Karpas-422 (cell line): ENCODE measurements at places on chromosomes 6 and 20.

GRCh38 chr6:121691126-121691551, 255.7 kb downstream of the GJA1 start:
- DNase-seq, result no peak

DNA sequence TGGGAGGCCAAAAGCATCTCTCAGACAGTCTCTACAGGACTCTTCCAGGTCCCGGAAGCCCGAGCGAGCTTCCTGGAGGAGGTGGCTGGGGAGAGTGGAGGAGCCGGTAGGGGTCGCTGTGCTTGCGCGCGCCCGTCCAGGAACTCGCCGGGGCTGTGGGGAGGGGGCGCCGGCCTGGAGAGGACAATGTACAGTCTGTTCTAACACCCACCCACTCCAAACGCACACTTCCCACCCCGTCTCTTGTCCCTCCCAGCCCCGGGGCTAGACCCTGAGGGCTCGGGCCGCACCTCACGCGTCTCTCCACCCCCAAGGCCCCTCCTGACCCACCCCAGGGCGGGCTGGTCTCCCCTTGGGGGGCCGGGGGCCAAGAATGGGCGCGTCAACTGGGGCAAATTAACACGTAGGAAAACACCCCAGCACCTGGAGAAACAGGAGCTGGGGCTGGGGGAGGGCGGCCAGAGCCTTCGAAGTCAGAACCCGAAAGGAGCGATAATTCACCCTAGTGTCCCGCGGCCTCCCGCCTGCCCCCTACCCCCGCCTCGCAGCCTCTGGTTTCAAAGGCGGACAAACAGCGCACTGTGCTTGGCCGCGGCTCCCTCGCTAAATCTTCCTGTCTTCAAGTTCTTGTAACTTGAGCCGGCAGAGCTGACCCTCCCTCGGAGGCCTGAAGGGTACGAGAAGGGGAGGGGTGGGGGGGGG, 103.2 kb upstream of the FOXP4 start:
- DNase-seq, result no peak

- no peak for DNase-seq
Observed at GRCh38 chr6:4756247-4756646, 20.0 kb upstream of the CDYL start.

DNA sequence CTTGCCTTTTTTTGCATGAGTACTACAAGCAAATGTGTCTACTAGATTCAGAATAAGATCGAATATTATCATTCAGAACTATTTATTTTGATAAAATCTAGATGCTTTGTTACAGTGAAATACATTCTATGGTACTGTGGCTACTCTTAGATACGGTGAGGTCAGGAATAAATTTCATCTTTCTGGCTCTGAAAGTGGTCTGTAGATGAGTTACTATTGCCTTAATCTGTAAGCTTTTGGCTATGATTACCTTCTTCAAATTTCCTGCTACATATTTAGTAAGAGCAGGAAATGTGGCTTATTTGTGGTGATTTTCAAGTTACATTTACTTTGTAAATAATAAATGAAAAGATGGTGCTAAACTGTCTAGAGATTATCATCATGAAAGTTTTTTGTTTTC, 50.0 kb downstream of the SCAF8 start:
- no peak for DNase-seq

DNA sequence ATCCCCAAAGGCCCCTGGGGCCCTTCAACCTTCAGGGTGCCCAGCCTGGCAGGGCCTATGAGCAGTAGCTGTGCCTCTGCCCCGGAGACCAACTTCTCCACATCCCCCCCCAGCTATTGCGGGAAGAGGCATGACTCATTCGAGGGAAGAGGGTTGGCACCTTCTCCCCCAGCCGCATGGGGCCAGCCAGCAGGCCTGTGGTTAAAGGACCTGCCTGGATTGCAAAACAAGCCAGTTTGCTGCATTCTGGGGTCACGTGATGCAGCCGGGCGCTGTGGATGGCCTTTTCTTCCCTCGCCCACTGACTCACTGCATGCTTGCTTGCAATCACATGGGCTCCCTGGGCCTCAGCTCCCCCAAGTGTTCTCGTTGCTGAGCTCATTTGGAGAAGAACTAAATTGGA, 182.5 kb downstream of the MAFB start:
- DNase-seq, result no peak

DNA sequence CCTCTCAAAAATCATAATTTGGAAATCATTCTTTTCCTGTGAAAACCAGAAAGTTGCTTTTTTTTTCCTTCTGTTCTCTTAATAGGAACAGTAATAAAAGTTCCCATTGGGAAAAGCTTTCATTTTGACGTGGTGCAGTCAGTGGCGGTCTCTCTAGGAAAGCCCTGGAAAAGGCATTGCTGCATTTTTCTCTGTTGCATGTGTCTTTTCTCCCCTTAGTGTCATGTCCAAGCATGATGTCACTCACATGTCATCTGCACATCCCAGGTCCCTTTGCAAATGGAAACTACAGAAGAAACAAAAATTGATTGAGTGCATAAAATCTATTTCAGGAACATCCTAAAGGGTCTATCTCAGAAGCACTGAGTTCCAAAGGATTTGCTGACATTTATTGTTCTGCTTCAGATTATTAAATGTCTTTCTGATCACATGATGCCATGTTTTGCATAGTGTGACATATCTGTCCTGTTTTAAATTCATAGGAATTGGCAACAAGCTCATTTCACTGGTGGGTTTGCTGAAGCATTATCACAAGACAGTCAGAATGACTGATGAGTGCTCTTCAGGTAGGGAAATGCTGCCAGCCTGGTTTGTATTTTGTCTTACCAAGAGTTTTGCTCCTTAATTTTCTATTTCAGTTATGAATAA, 208.7 kb downstream of the SOX4 start:
- no peak for DNase-seq

DNA sequence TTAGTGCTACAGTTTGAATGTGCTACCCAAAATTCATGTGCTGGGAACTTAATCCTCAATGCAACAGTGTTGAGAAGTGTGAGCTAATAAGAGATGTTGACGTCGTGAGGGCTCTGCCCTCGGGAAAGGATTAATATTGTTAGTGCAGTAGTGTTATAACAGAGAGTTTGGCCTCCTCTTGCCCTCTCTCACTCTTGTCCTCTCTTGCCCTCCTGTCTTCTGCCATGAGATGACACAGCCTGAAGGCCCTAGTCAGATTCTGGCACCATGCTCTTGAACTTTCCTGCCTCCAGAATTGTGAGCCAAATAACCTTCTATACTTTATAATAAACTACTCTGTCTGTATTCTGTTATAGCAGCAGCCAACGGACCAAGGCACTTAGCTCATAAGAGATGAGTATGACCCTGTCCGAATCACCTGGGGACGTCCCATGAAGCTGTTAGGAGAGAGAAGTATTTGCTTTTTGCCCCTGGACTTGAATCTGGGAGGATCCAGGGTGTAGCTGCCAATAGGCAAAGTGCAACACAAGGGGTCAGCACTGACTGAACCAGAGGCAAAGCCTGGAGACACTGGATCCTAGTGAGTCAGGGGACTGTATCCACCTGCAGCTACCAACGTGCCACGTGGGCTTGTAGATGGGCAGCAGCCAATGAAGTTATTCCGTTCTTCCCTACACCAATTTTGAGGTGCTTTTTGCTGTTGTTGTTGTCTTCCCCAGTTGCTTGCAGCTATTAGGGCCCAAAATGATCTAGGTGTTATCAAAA, 233.7 kb downstream of the THBS2 start:
- DNase-seq, result no peak

- no peak for DNase-seq
Observed at GRCh38 chr20:6665621-6666355, 101.7 kb upstream of the BMP2 start.

- DNase-seq, result no peak
Observed at GRCh38 chr6:105745464-105746129, 340.5 kb upstream of the PRDM1 start.

- no peak for DNase-seq
Observed at GRCh38 chr6:75446241-75446880, 47.2 kb downstream of the FILIP1 start.

- DNase-seq, result no peak
Observed at GRCh38 chr6:167121335-167121841, 1.5 kb upstream of the CCR6 start.

DNA sequence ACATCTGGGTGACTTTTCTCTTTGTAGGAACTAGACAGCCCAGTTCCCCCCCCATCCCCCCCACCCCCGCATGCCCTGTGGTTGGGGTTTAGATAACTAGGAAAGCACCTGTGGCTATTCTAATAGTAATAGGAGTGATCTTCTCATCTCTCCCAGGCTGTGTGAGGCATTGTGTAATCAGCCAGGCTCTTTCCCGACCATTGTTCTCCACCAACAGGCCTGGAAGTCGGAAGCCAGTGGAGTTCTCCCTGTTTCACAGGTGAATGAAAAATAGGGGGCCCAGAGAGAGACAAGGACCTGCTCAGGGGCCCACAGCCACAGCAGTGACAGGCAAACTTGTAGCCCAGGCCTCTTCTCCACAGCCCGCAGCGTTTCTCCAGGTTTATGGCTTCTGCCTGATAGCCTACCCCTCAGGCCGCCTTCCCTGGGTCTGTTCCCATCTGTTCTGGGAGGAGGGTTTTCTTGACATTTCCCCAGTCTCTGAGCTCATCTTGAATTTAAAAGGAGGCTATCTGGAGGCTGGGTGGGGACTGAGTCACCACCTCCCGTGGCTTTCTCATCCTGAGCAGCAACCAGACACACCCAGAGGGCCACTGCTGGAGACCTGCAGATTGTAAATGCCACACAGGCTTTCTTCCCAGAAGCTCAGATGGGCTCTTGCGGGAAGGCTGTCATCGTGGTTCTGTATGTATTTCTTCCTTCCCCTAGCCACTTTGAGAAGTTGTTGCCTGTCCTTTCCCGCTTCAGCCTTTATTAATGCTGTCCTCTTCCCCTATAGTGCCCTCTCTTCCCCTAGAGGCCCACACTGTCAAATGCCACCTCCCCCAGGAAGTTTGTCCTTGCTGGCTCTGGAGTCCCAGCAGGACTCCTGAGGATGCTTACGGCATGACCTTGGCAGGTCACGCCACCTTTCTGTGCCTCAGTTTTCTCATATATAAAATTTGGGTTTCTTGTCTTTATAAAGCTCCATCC, 75.9 kb upstream of the MYL9 start:
- no peak for DNase-seq
